ENCODE measurements at places on chromosomes 12 and 14.
A peak's percentile ranks its signal among the peaks of the same experiment; 100 is the strongest.

DNA sequence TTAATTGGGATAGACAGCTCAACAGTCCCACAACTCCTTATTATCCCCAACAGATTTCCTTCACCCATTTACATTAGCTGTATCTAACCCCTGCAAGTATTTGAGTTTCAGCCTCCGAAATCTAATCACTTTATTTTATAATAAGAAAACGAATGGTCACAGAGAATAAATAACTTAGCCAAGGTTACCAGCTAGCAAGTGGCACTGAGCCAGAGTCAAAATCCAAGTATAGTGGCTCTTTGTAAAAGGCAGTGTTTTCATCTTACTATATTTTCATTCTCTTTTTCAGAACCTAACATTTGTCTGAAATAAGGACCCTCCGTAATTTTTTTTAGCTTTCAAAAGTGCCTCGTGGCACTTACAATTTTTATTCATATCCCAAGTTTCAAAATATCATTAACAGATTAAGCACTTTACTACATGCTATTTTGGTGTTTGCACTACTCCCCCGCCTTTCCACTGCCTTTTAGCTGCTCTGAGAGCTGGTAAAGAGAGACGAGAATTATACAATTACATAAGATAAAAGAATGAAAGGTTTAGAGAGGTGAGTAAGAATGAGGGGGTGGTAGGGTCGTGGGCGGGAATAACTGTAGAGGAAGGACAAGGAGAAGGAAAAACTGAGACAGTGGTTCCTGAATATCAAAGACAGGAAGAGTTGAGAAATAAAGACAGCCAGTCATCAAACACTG, 3.7 kb upstream of the USP15 start:
- peak; percentile 65 for DNase-seq

DNA sequence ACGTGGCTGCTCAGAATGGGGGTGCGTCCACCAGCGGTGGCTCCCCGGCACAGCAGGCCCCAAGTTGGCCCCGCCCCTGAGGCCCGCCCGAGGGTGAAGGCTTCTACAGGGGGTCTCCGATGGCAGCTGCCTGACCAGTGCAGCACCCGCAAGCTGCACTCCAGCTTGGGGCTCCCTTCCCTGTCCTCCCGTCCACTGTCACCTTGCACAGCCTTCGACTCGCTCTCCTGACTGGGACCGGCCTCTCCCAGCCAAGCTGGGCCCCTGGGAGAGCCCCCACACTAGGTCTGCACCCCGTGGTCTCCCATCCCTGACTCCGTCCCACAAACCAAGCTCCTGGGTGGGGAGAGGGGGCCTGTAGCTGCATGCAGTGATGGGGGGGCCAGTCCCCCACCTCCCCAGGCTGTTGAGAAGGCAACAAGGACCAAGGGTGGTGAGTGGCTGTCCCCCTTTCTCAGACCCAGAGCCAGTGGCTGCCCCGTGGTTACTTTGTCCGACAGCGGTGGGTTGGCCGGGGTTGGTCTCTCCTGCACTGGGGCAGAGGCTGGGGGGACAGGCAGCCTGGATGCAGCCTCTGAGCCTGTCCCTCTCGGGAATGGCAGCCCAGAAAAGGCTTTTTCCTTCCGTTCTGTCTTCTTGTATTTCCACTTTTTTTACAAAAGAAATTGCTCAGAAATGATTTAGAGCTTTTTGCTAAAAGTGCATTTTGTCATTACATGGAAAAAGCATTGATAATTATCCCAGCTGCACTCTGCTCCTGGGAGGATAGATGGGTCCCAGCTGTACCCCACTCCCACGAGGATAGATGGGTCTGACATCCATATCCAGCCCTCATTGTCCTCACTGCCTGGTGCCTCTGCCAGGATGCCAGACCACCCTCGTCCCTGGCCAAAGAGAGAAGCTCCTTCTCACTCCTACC, 217.0 kb downstream of the KIF26A start:
- DNase-seq: no peak

GRCh38 chr14:99655521-99655920, 10.6 kb downstream of the HHIPL1 start:
- DNase-seq: no peak

DNA sequence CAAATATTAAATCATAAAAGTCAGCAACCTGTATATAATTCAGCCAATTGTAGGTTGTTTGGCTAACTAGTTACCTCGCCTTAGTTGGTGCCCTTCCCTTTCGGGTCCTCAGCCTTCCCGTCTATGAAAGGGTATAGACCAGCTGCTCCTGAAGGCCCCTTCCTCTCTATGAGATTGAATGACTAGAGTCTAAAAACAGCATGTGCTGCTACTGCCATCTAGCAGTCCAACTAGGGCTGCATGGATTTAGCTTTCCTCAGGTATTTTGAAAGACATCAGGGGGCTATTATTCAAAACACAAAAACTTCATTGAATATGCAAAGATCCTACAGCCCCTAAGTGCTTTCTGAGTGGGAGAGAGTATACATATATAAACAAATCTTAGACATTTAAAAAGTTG, 37.0 kb upstream of the TMEM263 start:
- no peak for DNase-seq

DNA sequence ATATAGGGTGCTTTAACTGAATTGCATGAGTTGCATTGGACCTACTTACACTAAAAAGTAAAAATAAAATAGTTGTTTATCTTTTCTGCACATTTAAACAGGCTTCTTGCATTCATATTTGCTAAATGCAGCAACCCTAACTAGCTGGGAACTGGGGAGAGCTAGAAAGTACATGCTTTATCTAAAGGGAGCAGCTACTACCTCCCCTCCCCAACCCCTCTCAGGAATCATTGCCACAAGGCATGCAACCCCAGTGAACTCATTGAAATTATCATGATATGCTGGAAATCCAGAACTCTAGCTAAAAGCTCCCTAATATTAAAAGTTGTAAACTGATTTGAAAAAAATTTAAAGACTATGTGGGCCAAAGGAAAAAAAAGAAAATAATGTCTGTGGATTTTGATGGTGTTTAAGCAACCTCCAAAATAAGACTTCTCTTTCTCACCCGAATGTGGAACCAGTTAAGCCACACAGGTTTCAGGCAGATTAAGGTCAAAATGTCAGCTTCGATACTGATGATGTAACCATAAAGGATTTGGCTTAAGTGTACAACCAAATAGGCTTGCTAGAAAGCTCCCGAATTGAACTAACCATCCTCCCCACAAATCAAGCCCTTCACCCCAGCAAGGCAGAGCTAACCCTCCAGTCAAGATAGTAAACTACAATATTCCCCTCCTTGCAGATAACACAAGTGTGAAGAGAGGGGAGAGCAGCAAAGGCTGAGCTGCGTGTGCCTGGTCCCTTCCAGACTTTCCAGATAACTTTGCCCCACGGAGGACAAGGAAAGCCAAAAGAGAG, 13.8 kb upstream of the POC1B start:
- DNase-seq: no peak

GRCh38 chr12:77023501-77023900, 41.9 kb downstream of the E2F7 start:
- no peak for DNase-seq

DNA sequence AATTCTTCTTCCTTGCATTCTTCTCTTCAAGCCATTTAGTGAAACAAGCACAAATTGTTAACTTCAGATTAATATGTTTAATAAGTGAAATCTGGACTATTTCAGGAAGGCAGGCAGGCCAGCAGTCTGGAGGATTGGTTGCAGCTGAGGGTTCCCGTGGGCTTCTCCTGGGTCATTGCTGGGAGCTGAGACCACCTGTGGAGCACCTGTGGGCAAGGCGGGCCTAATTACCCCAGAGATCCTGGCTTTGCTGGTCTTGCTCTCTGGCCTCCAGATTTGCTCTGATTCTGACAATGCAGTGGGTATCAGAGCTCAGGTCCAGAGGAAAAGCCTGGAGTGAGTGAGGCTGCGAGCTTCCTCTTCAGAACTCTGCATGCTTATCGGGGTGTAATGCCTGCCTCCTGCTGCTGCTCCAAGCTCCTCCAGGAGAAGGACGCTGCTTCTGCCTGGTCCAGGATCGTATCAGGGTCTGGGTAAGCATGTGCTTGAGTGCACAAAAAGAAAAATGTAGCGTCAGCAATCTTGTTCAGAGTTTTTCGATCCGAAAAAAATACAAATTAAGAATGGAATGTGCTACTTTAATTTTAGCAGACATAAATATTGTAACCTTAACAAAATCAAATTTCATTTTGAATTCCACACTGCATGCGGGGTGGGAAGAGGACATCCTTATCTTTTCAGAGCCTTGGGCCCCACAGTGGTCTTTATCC, 93.8 kb downstream of the TMEM30B start:
- DNase-seq: no peak

DNA sequence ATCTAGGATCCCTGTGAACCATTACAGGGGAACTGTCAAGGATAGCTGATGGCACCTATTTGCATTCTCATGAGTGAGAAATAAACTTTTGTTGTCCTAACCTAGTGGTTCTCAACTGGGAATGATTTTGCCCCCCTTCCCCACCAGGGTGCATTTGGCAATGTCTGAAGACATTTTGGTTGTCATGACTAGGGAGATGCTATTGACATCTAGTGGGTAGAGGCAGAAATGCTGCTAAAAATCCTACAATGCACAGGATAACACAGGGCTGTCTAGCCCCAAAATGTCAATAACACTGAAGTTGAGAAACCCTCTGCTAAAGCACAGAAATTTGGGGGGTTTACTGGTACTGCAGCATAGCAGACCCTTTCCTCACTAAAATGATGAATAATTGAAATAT, 140.9 kb upstream of the SRRM4 start:
- no peak for DNase-seq

- no peak for DNase-seq
These were observed 280.2 kb upstream of the PWP1 start for GRCh38 chr12:107405436-107405835.

- DNase-seq: no peak
These were observed 18.9 kb downstream of the ALDH2 start for GRCh38 chr12:111785651-111786050.

DNA sequence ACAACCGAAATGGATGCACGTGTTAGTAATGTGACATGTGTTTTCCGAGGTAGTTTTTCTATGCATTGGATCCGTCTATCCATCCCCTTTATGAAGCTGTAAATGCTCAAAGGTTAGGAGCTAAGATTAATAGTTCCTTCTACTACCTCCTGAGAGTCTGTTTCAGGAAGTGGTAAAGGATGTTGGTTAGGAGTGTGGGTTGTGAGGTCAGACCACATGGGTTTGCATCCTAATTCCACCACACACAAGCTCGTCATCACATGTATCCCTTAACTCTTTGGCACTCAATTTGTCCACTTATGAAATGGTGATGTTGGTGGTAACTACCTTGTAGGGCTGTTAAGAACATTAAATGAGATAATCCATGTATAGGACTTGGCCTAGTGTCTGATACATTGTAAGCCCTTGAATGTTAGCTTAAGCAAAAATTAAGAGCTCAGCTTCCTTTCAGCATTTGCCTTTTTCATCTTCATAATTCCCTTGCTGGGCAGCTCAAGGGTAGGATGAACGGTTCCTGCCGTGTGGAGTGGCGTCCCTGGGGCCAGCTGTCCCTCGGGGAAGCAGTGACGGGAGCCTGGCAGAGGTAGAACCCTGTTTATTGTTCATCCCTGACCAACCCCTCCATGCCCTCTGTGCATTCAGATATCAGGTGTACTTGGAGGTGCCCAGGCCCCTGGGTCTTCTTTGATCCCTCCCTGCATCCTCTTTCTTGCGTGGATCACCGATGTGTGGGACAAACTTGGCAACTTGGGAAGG, 52.3 kb downstream of the TSPAN9 start:
- DNase-seq: peak; percentile 35

DNA sequence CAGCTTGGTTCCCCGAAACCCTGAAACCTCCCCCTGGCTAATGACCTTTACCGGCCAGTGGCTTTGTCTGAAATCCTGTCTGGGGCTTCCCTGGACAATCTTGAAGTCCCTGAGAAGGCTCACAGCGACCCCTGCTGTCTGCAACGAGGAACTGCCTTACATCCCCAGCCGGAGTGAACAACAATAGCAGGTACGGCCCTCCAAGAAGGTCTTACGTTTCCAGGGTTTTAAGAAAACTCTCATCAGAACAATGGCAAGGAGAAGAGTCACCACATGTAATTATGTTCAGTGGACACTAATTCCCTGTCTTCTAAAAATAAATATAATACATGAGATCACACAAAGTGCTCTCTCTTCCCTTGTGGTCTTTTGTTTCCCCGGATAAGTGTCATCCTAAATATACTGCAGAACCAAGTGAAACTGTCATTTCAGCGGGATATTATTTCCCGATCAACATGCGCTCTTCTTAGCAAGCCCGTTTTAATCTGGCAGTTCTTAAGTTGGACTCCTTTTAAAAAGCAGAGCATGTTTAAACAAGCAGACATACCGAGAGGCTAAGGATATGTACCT, 53.3 kb downstream of the RBM19 start:
- peak; percentile 33 for DNase-seq

- no peak for DNase-seq
These were observed 88.3 kb upstream of the PLEKHG7 start for GRCh38 chr12:92614502-92614901.

DNA sequence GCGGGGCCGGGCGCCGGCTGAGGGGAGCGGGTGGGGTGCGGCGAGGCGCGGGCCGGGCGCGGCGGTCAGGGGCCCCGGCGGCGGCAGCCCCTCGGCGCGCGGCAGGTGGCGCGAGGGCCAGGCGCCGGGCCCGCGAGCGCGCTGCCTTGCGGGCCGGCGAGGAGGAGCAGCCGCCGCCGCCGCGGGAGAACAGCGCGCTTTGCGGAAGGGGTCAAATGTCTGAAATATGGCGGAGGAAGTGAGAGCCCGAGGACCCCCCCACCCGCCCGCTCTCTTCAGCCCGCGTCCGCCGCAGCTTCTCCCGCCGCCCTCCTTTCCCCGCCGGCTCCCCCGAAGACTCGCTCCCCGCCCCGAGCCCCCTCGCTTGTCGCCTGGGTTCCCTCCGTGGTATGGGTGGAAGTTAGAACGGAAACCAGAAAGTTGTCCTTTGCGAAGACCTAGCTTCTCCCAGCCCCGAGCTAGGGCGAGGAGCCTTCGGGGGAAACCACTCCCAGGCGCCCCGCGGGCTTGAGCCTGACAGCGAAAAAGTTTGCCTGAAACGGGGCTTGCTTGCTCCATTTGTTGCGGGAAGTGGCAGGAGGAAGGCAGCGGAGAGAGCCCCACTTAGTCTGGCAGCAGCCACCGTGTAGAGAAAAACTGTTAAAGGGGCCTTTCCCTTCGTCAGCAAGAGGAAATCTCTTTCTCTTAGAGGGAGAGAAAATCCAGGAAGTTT, 551 bp downstream of the RAP1B start:
- peak; percentile 27 for DNase-seq

DNA sequence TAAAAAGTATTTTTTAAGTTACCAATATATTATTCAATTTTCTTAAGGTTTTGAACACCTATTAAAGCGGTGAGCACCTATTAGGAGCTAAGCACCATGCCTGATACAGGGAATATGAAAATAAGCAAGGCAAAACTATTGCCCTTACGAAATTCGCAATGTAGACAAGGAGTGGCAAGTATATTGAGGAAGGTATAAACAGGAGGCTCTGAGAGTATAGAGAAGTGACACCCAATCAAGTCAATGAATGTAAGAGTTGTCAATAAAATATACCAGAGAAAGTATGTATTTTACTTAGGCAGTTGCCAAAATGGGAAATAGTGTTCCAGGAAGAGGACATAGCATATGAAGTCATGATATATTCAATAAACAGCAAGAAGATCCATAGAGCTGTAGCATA, 57.2 kb downstream of the LRP6 start:
- no peak for DNase-seq

GRCh38 chr12:76627346-76628135, 68.0 kb upstream of the OSBPL8 start:
- DNase-seq: no peak

GRCh38 chr12:19675361-19675760, 236.1 kb downstream of the AEBP2 start:
- peak; percentile 48 for DNase-seq

GRCh38 chr12:132245521-132246101, 83.8 kb downstream of the GALNT9 start:
- DNase-seq: no peak

- no peak for DNase-seq
These were observed 116.0 kb upstream of the LHX5 start for GRCh38 chr12:113587720-113588119.
